ENCODE measurements at places on chromosomes 1 and 21.

- no peak overlapping the region for H3K27ac ChIP-seq
- no peaks in the 10 kb centered on the region for H3K27me3 ChIP-seq
- no peaks in the 10 kb centered on the region for H3K4me1 ChIP-seq
- no peaks in the 10 kb centered on the region for H3K36me3 ChIP-seq
- DNase-seq: no peak
Observed at GRCh38 chr1:157968508-157968907, 24.9 kb upstream of the KIRREL1 start.

GRCh38 chr1:214658785-214659184 is 55.8 kb downstream of the CENPF start:
- no peak overlapping the region for H3K4me3 ChIP-seq
- H3K27me3 ChIP-seq: no peaks in the 10 kb centered on the region
- no peaks in the 10 kb centered on the region for H3K4me1 ChIP-seq

DNA sequence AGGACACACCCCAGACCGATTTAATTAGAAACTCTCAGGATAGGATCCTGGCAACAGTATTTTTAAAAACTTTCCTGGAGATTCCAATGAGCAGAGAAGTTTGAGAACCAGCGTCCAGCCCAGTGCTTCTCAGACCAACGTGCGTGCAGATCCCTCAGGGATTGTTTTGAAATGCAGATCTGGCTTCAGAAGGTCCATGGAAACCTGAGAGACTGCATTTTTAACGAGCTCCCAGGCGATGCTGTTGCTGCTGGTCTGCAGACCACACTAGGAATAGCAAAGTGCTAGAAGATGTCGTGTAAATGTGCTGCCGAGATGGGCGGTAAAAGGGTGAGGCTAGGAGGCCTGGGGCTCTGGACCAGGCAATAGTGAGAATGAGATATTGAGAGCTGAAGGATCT is 18.4 kb upstream of the CASQ1 start:
- H3K27me3 ChIP-seq: peaks cover 5% of the 10 kb centered on the region
- no peaks in the 10 kb centered on the region for H3K36me3 ChIP-seq
- no peak for DNase-seq
- no peak overlapping the region for H3K27ac ChIP-seq
- peaks cover 25% of the 10 kb centered on the region for H3K4me1 ChIP-seq
- H3K4me3 ChIP-seq: no peak overlapping the region

DNA sequence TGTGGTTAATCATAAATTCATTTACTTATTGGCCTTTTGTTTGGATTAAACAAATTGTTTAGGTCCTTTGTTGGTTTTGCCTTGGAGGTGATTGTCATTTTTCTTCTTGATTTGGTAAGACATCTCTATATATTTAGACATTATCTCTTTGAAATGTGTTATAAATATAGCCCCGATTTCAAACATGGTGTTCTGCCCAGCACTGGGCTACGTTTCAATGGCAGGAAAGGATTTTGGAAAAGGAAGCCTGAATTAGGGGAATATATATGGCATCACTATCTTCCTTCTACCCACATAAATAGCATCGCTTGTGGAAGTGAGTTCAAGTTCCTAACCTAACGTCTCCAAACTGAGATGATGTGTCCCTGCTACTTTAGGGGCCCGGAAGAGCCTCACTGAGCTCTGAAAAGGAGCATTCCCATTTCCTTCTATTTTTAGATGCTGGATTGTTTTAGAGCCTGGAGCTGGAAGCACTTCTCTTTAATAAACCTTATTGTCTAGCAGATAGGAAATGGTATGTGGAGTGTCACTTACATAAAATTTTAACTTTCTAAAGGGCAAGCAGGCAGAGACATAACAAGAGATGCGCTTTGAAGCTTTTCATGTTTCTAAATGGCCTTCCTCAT is 39.4 kb downstream of the PGBD5 start:
- no peaks in the 10 kb centered on the region for H3K36me3 ChIP-seq
- no peak overlapping the region for H3K4me3 ChIP-seq
- H3K27me3 ChIP-seq: peaks cover 8% of the 10 kb centered on the region
- H3K4me1 ChIP-seq: no peaks in the 10 kb centered on the region
- no peak overlapping the region for H3K27ac ChIP-seq

- no peak overlapping the region for H3K27ac ChIP-seq
- H3K27me3 ChIP-seq: peaks cover 14% of the 10 kb centered on the region
- H3K4me1 ChIP-seq: no peaks in the 10 kb centered on the region
- no peak overlapping the region for H3K4me3 ChIP-seq
Observed at GRCh38 chr1:39701049-39701439, 9.8 kb upstream of the HPCAL4 start.

DNA sequence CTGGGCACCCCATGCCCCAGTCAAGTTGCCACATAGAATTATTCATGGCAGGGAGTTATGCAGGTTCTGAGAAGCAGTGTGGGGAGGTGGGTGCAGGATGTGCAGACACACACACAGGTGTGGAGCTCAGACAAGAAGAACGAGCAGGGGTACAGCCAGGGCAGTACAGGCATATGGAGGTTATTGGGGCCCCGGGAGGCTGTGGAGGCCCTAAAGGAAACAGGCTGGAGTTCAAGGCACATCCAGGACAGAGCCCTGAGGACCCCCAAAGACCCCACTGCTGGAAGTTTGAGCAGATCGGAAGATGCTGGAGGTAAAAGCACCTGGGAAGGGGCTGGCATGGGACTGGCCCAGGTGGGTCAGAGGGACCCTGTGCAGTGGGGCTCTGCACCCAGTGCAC is 171.3 kb downstream of the PSMG1 start:
- H3K36me3 ChIP-seq: no peaks in the 10 kb centered on the region
- H3K4me3 ChIP-seq: no peak overlapping the region
- no peak overlapping the region for H3K27ac ChIP-seq
- H3K27me3 ChIP-seq: peaks cover 3% of the 10 kb centered on the region
- no peak for DNase-seq

- no peak overlapping the region for H3K27ac ChIP-seq
- H3K4me3 ChIP-seq: no peak overlapping the region
- H3K4me1 ChIP-seq: no peaks in the 10 kb centered on the region
- no peak for DNase-seq
- no peaks in the 10 kb centered on the region for H3K36me3 ChIP-seq
Observed at GRCh38 chr1:22876359-22877111, 96.1 kb downstream of the LACTBL1 start.

DNA sequence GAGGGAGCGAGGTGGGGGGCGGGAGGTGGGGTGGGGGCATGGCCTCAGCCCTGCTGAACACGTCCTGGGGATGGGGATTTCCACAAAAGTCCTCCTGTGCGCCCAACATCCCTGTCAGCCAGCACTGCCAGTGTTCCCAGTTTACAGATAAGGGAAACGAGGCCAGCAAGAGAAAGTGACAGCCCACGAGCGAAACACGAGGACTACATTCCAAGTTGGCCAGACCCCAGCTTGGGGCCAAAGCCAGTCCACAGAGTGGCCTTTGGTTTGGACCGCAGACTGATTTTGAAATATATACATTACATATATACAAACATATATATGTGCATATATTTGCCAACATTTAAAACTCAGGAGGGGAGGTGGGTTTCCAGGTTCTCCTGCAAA is 5.0 kb downstream of the FBXO2 start:
- H3K4me3 ChIP-seq: no peak overlapping the region
- peaks cover 17% of the 10 kb centered on the region for H3K4me1 ChIP-seq
- no peaks in the 10 kb centered on the region for H3K27me3 ChIP-seq
- DNase-seq: no peak
- no peak overlapping the region for H3K27ac ChIP-seq
- no peaks in the 10 kb centered on the region for H3K36me3 ChIP-seq

DNA sequence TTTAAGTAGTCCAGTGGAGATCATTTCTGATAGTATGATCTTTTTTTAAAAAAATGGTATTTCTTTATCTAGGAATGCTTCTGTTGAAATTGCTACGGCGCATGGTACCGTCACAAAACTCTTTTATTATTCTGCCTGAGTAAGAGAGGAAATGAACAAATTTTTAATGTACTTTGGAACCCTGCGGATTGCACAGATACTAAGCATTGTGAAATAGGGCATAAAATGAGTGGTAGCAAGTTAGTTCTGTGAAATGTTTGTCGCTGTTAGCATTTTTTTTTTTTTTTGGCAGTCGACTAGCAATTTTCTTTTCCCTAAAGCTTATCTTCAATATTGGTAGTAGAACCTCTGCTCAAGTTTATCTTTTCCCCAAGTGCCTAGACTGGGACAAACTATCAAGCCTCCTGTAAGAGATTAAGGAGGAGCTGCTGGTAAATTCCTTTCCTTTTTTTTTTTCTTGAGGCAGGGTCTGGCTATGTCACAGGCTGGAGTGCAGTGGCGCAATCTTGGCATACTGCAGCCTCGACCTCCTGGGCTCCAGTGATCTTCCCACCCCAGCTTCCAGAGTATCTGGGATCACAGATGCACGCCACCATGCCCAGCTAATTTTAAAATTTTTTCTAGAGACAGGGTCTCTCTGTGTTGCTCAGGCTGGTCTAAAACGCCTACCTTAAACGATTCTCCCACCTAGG is 2.2 kb downstream of the ITSN1 start:
- no peak overlapping the region for H3K27ac ChIP-seq
- H3K36me3 ChIP-seq: no peaks in the 10 kb centered on the region
- H3K4me1 ChIP-seq: peaks cover 13% of the 10 kb centered on the region

DNA sequence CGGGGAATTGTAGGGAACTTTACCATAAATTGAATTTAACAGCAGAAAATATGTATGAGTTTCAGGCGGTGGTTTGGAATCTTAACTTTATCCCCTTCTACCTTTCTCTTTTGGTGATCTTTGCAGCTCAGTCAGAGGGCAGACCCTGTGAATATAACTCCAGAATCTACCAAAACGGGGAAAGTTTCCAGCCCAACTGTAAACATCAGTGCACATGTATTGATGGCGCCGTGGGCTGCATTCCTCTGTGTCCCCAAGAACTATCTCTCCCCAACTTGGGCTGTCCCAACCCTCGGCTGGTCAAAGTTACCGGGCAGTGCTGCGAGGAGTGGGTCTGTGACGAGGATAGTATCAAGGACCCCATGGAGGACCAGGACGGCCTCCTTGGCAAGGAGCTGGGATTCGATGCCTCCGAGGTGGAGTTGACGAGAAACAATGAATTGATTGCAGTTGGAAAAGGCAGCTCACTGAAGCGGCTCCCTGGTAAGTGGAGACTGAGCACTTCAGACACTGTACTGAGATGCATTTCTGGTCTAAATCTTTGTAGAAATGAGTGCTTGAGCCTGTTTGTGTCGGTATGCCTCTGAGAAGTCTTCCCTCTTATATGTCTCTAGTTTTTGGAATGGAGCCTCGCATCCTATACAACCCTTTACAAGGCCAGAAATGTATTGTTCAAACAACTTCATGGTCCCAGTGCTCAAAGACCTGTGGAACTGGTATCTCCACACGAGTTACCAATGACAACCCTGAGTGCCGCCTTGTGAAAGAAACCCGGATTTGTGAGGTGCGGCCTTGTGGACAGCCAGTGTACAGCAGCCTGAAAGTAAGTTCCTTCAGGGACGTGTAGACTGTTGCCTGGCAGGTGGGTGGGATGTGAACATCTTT is 1.5 kb downstream of the CCN1 start:
- no peak overlapping the region for H3K4me3 ChIP-seq
- no peak for DNase-seq
- peaks cover 32% of the 10 kb centered on the region for H3K4me1 ChIP-seq
- H3K36me3 ChIP-seq: no peaks in the 10 kb centered on the region
- H3K27ac ChIP-seq: no peak overlapping the region

GRCh38 chr1:219751870-219752507 is 139.1 kb upstream of the ZC3H11B start:
- H3K4me1 ChIP-seq: no peaks in the 10 kb centered on the region
- no peak overlapping the region for H3K27ac ChIP-seq
- no peaks in the 10 kb centered on the region for H3K27me3 ChIP-seq
- DNase-seq: no peak

- no peak for DNase-seq
- no peak overlapping the region for H3K27ac ChIP-seq
- H3K4me3 ChIP-seq: no peak overlapping the region
Observed at GRCh38 chr1:48251323-48251722, 28.8 kb downstream of the SLC5A9 start.

DNA sequence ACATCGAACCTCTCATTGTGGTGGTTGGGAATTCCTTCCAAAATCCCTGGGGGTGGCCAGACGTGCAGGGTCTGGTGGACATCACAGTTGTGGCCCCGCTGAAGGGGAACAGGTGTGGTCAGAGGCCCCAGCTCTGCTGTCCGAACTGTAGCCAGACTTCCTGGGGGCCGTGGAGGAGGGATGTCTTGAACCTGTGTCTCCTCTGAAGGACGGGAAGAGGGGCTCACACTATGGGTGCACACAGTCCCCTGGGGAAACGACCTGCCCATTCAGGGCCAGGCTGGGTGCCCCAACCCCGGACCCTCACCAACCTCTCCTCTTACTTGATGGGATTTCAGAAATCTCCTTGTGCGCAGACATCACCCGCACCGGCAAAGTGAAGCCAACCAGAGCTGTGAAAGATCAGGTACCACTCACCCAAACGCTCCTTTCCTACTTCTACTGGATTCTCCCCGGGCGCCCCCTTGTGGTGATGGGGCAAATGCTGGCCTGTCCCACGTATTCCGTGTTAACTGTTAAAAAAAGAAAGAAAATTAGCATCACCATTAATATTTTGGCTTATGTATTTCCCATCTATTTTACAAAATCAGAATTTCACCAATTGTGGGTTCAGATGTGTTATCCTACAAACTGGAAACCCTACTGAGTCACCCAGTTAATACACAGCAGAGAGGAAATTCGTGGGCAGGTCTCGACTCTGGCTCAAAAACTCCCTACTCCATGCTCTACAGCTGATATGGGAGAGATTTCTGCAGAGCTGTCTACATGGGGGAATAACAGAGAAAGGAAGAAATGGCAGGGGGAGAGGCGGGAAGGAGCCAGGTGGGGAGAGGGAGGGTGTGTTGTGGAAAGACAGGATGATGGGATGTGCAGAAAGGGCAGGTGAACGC is 28.1 kb downstream of the PADI4 start:
- H3K27me3 ChIP-seq: peaks cover 15% of the 10 kb centered on the region
- no peak overlapping the region for H3K4me3 ChIP-seq
- no peaks in the 10 kb centered on the region for H3K36me3 ChIP-seq
- DNase-seq: peak; percentile 81
- H3K4me1 ChIP-seq: no peaks in the 10 kb centered on the region

- no peak overlapping the region for H3K4me3 ChIP-seq
- no peaks in the 10 kb centered on the region for H3K4me1 ChIP-seq
- no peaks in the 10 kb centered on the region for H3K36me3 ChIP-seq
- H3K27me3 ChIP-seq: peaks cover 8% of the 10 kb centered on the region
Observed at GRCh38 chr1:94334764-94335163, 83.4 kb upstream of the ABCD3 start.

- H3K36me3 ChIP-seq: no peaks in the 10 kb centered on the region
- H3K4me3 ChIP-seq: no peak overlapping the region
- no peak for DNase-seq
- H3K4me1 ChIP-seq: no peaks in the 10 kb centered on the region
- no peak overlapping the region for H3K27ac ChIP-seq
Observed at GRCh38 chr1:102593276-102593675, 515.0 kb downstream of the COL11A1 start.

- DNase-seq: no peak
- no peaks in the 10 kb centered on the region for H3K36me3 ChIP-seq
- H3K27ac ChIP-seq: no peak overlapping the region
- H3K4me1 ChIP-seq: no peaks in the 10 kb centered on the region
- H3K27me3 ChIP-seq: no peaks in the 10 kb centered on the region
- H3K4me3 ChIP-seq: no peak overlapping the region
Observed at GRCh38 chr1:229579059-229579673, 20.7 kb upstream of the ABCB10 start.

Data from activated CD8-positive, alpha-beta T cell treated with anti-CD3 and anti-CD28 coated beads for 36 hours (primary cell).